ENCODE measurements at places on chromosomes 16 and 17.

GRCh38 chr16:11500700-11501346, 85.9 kb downstream of the LITAF start:
- no peak for DNase-seq

GRCh38 chr17:17590141-17590751, 1.3 kb downstream of the PEMT start:
- DNase-seq: no peak

DNA sequence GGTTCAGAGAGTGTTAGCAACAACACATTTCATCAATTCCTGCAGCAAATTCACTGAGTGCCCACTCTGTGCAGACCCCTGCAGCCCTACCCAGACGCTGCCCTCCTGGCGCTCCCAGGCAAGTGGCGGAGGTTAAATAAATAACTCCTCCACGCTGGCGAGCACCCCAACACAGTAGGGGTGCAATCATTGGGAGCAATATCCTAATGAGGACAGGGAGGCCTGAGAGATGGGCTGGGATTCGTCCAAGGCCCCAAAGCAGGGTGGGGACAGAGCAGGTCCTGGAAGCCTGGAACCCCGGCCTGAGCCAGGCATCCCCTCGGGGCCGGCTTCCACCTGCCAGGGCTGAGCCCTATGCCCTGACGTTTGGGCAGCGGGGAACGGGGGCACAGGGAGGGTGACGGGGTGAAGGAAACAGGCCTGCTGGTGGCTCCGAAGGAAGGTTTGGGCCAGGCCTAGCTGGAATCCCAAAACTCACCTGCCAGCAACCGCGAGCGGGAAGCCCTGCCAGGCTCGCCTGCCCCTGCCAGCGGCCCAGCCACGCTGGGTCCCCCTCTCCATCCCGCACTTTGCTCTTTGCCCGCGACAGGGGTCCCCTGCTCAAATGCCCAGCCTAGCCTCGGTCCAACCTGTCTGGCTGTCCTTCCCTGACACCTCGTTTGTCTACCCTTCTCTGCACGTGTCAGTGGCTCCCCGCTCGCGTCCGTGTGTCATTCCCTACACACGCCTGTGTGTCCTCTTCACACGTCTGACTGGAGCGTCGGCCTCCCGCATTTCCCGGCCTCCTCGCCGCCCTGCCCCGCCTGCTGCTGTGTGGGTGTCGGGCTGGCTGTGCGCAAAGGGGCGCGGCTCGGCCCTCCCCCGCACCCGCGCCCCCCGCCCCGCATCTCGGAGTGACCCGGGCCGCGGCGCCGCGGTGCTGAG, 721 bp upstream of the BEAN1 start:
- no peak for DNase-seq

DNA sequence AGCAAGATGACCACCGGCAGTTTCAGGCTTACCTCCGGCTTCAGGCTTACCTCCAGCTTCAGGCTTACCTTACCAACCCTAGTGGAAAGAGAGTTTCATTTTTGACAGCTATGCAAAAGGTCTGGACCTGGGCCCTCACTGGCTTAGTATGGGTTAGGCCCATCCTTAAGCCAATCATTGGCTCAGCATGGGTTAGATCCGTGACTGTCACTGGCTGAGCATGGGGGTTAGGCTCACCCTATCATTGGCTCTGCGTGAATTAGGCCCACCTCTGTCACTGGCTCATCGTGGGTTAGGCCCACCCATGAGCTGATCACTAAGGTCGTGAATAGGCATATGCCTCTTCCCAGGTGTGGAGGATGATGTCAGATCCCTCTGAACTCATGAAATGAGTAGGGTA, 8.1 kb downstream of the NDE1 start:
- no peak for DNase-seq

GRCh38 chr17:67165201-67165600, 79.8 kb downstream of the HELZ start:
- DNase-seq: no peak

- no peak for DNase-seq
These were observed 862 bp downstream of the DCAKD start for GRCh38 chr17:45050481-45051059.

DNA sequence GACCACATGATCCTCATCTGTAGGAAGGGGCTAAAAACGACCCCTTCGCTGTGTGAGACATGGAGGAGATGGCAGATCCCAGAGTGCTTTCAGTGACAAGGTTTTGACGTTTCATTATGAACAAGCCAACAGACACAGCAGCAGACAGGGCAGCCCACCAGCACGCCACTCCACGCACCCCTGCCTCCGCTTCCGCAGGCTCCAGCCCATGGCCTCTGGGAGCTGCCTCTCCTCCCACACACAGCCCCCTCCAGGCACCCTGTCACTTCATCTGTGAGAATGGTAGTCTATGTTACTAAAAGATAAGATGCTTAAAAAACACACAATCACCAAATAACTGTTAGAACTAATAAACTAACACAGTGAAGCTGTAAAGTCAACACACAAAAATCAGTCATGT, 12.3 kb upstream of the ADCY7 start:
- DNase-seq: no peak

GRCh38 chr16:85607796-85608514, 5.2 kb upstream of the GSE1 start:
- DNase-seq: no peak

DNA sequence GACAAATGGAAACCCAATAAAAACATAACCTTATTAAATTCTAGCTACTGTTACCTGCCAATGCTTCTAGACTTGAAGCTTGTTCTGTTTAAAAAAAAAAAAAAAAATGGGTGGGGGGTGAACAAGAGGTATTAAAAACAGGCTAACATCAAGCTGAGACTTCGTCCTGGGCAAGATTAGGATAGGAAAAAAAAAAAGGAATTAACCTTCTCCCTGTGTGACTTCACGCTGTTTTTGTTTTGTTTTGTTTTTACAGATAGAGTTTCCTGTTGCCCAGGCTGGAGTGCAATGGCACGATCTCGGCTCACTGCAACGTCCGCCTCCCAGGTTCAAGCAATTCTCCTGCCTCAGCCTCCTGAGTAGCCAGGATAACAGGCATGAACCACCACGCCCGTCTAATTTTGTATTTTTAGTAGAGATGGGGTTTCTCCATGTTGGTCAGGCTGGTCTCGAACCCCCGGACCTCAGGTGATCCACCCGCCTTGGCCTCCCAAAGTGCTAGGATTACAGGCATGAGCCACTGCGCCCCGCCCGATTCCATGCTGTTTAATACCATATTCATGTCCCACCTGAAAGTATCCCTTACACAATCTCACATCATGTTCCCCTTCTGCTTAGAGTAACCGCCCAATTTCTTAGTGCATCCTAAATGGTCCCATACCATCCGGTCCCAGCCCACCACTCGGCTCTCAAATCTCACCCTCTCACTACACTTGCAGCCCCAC, 2.2 kb downstream of the USP31 start:
- no peak for DNase-seq

DNA sequence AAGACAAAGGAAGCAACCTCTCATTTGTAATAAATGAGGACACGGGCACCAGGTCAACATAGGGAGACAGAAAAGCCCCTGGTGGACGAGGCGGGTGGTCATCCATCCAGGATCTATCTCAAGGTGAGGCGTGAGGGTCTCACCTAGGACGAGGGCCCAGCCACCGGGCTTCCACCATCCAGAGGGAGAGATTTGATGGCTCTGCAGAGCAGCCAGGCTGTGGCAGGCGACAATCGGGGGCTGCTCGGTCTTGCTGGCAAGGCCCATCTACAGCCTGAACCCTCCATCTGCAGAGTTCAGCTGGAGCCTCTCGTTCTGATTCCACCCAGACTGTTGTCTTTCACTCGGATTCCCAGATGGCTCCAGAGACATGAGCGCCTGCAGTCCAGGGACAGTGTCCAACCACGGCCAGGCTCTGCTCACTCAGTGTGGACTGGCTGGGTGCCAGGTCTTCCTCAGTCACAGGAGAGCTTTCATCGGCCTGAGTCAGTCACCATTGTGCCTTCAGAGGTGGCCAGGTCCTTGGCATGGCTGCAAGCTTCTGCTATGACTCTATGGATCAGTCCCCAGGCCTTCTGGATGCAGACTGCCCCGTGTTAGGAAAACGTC, 5.9 kb downstream of the LITAFD start:
- no peak for DNase-seq
